ENCODE measurements at places on chromosomes 1 and 21. TPM values are rescaled to one million over a fixed set of nuclear protein-coding genes. Genes with fewer than 3 reads are reported as not detected.

CELSR2 gene
- under 0.01 TPM for polyA plus RNA-seq

OR10J1 gene
- polyA plus RNA-seq: not detected

GRCh38 chr1:240232530-240232929, 140.8 kb downstream of the FMN2 start:
- DNase-seq: no peak

C4BPB gene
- polyA plus RNA-seq: 27.3 TPM

GRCh38 chr1:24864370-24864777, 65.7 kb downstream of the RUNX3 start:
- peak; percentile 89 for DNase-seq

DNA sequence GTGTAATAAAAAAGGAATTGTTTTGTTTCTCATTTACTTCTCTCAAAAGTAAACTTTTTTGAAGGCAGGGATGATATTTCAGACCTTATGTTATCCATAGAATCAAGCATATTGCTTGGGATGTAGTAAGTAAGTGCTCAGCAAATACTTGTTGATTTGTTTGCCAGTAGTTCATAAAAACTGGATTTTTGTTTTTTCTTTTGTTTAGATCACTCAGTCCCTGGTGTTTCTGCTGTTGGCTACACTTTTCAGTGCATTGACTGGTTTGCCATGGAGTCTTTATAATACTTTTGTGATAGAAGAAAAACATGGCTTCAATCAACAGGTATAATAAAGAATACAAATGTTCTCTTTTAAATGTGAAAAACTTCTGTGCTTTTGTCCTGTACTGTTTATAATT, 10.2 kb downstream of the ZMPSTE24 start:
- no peak for DNase-seq

- DNase-seq: no peak
These were observed 263.4 kb upstream of the SNX7 start for GRCh38 chr1:98398092-98398491.

PRKCZ gene
- 252 TPM for polyA plus RNA-seq

- no peak for DNase-seq
These were observed 6.9 kb upstream of the GALE start for GRCh38 chr1:23807453-23807852.

DNA sequence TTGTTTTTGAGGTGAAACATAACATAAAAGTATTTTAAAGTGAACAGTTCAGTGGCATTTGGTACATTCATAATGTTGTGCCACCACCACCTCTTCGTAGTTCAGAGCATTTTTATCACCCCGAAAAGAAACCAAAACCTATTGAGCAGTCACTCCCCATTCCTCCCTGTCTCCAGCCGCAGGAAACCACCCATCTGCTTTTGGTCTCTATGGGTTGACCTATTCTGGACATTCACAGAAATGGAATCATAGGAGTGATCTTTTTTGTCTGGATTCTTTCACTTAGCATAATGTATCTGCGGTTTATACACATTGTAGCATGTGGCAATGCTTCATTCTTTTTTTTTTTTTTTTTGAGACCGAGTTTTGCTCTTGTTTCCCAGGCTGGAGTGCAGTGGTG, 141.2 kb downstream of the VPS13D start:
- DNase-seq: no peak

GRCh38 chr1:19815801-19816736, 986 bp upstream of the RNF186 start:
- peak; percentile 97 for DNase-seq

CSF1 gene
- 1.1 TPM for polyA plus RNA-seq

CD164L2 gene
- polyA plus RNA-seq: not detected

DNA sequence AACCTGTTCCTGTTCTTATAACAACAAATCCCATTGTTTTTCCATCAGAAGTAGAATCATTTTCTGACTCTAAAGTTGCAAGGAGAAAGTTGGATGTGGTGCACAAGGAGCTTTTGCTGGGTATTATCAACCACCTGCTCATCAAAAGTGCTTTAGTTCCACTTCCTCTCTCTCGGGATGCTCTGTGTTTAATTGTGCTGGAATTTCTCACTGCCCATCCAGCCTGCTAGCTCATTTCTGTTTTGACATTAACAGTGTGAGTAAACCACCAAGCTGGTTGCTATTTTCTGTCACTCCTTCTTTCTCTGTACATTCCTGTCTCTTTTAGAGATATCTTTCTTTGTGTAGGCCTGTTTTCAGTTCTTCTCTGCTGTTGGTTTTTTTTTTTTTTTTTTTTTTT, 6.0 kb downstream of the KDM4A start:
- DNase-seq: no peak

HHAT gene
- polyA plus RNA-seq: 0.45 TPM

DNA sequence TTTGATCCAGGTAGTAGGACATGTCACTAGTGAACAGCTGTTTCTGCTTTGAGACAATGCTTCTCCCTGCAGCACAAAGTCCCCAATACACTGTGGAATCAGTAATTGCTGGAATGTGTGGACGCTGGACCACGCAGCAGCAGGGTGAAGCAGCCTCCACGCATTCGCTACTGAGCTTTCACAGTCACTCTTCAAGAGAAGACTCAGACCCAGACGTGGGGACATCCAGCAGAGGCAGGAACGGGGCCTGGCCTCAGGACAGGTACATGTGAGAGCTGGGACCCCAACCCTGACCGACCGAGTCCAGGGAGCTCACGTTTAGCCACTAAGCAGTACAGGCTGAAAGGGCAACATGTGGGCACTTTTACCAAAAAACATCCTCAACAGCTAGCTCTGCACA, 34.1 kb upstream of the PRDM15 start:
- no peak for DNase-seq

SPATA46 gene
- 0.25 TPM for polyA plus RNA-seq

FMN2 gene
- polyA plus RNA-seq: 0.59 TPM

- DNase-seq: no peak
These were observed 94.3 kb downstream of the RIPK4 start for GRCh38 chr21:41672543-41672915.

BTBD8 gene
- polyA plus RNA-seq: 9.8 TPM

SHISA4 gene
- 7.9 TPM for polyA plus RNA-seq

DNA sequence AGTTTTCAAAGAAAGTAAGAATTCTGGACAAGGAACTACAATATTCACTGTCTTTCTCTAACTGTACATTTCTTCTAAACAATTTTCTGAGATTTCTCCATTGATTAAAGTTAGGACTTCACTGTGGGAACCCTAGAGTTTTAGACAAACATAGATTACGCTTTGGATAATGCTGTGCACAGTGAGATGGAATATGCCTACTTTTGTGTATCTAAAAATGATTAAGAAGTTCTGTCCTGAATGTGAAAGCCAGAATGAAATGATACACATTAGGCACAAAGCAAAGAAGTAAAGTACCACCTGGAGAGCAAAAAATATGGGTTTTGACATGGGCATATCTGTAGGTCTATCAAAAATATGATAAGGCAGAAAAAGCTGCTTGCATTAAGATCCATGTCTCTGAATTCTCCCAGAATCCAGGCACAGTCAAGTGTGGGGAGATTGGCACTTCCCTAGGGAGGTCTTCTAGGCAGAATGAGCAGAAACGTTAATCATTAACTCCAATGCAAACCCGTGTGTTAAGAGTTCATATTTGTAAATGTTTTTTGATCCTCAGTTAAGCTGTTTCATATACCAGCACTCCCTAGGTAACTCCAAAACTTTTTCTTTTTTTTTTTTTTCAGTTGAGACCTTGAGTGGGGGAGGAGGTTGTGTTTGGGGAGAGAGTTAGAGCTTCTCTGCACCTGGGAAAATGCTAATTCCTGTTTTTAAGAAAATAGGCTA, 467.1 kb downstream of the LMO4 start:
- peak; percentile 82 for DNase-seq

GRCh38 chr1:158035014-158035413, 41.6 kb downstream of the KIRREL1 start:
- DNase-seq: no peak

KRTAP10-3 gene
- polyA plus RNA-seq: not detected

TRNP1 gene
- polyA plus RNA-seq: 4.6 TPM

DNA sequence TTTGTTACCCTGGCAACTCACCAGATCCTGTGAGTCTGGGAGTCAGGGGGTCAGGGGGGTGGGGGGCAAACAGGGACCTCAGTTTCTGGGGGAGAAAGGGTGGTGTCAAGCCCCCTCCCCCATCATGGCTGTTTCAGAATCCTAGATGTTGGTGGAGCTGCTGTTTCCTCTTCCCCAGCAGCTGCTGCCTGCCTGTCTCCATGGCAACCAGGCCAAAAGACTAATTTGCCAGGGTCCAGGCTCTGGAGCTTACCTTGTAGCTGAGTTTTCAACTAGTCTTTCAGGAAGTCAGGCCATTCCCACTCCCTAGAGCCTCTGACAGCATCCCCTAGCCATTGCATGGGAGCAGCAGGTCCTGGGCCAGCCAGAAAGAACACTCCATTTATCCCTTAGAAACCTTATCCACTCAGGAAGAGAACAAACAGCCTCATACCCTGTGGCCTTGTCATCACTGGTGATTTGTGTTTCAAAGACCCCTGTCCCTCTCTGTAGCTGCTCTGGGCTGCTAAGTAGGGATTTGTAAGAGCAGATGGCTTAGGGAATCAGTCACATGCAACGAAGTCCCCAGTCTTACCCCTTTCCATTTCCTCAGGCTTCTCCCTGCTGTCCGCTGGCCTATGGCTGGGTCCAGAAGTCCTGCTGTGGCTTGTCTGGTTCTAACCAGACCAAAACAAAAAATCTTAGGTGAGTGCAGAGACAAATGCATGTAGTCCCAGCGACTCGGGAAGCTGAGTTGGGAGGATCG, 21.5 kb upstream of the STMN1 start:
- DNase-seq: no peak

KCNJ15 gene
- 0.12 TPM for polyA plus RNA-seq

LAX1 gene
- 0.19 TPM for polyA plus RNA-seq

DNA sequence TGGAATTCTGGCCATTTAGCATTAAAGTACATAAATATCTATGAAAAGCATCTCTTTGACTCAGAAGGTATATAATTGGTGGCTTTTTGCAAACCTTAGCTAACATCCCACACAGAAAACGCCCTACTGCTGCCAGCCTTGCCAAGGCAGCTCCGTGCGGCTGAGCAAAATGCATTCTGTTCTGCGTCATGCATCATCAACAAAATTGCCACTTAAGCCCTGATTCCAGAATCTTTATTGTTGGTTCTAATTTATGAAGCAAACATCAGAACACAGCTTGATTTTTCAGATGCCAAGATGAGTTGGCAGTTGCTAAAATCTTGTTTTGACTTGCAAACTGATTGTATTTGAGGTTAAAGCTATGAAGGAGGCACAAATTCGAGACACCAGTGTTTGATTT, 314.9 kb upstream of the DEPDC1 start:
- no peak for DNase-seq
